SIG-M5 (cell line): ENCODE measurements at places on chromosomes 1 and 21.

GRCh38 chr1:41698916-41699860 lies 214.7 kb upstream of the EDN2 start:
- no peak for DNase-seq

GRCh38 chr1:89022167-89022959 lies at the start of gene GBP3:
Gene GBP3, minus strand, starts transcription at chr1:89022866. Its CDS starts 2,145 bp downstream, at chr1:89020721.
- DNase-seq = peak; percentile 65

DNA sequence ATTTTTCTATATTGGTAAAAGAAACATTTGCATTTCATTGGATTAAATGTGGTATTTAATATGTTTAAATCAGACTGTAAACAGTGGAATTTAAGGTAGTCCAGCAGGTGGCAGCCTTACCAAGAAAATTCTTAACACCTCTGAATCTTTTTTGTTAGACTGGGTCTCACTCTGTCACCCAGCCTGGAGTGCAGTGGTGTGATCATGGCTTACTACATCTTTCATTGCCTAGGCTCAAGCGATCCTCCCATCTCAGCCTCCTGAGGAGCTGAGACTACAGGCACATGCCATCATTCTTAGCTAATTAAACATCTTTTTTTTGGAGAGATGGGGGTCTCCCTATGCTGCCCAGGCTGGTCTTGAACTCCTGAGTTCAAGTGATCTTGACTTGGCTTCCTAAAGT lies 98.8 kb downstream of the RABGAP1L start:
- no peak for DNase-seq

- no peak for DNase-seq
Observed at GRCh38 chr1:97200595-97200994, 479.0 kb downstream of the PTBP2 start.

DNA sequence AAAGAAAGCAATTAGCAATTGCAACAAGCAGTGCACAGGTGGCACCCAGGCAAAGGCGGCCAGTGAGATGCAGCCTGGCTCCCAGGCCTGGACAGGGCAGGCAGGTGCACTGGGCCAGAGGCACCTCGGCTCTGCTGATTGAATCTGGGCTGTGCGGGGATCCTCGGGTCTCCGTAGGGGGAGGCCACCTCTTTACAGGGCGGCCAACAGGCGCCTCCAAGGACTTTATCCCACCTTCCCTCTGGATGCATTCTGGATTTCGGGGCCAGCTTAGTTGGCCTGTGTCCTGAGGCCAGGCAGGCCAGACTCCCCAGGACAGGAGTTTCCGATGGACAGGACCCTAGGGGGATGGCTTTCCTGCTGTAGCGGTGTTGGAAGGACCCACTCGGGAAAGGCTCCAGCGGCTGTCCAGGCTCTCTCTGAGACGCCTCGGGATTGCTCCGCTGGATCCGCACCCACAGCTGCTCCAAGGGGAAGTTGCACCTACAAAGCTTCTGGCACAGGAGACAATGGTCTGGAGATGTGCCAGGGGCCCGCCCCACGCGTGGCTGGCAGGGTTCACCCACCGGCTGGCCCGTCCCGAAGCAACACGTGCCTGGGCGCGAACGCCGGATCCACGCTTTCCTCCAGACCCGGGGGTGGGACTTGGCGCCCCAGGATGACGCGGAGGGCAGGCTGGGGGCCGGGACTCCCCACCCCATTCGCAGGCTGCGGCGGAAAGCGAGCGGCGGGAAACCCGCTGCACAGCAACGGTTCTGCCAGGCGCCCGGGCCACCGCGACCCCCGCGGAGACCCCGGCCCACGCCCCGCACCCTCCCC lies 810 bp downstream of the SLC19A1 start:
- DNase-seq = no peak

GRCh38 chr1:200963076-200963475 lies 60.4 kb downstream of the KIF21B start:
- no peak for DNase-seq

- DNase-seq = no peak
Observed at GRCh38 chr1:185645686-185646085, 88.5 kb upstream of the HMCN1 start.

DNA sequence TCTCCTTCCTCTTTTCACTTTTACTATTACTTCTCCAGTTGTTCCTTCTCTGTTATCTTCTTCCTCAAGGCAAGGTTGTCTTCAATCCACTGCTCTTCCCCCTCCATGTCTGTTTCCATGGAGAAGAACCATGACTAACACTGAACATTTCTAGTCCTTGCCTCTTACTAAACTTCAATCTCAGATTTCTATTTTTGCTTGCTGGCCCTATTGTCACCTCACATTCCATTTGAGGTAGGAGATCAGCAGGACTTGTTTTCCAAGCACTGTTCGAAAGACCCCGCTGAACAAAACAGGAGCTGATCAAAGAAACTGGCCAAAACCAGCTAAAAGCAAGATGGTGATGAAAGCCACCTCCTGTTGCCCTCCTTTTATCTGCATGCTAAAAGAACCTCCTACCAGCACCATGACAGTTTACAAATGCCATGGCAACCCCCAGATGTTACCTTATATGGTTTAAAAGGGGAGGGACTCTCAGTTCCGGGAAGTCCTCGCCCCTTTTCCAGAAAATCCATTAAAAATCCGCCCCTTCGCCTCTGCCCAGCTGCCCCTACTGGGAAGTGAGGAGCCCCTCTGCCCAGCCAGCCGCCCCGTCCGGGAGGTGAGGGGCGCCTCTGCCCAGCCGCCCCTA lies 22.6 kb downstream of the GON4L start:
- peak; percentile 23 for DNase-seq

- DNase-seq = no peak
Observed at GRCh38 chr21:38993561-38993960, 187.8 kb downstream of the ETS2 start.

- no peak for DNase-seq
Observed at GRCh38 chr21:38988509-38989378, 183.0 kb downstream of the ETS2 start.

GRCh38 chr1:920521-920920 lies 3.2 kb upstream of the SAMD11 start:
- DNase-seq = no peak

- DNase-seq = no peak
Observed at GRCh38 chr21:44475266-44475845, 20.0 kb downstream of the LRRC3 start.

GRCh38 chr1:209354840-209355165 lies 228.7 kb upstream of the CAMK1G start:
- no peak for DNase-seq

DNA sequence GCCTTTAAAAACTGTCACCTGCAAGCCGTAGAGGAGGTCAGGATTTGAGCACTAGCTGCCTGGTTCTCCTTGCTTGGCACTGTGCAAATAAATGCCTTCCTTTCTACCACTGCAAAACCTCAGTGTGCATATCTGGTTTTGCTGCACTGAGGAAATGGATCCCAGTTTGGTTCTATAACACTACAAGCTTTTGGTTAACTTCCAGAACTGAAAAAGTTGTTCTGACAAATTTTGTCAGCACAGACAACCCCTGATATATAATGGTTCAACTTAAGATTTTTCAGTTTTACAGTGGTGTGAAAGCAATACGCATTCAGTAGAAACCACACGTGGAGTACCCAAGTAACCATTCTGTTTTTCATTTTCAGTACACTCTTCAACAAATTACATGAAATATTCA lies 29.8 kb upstream of the GALNT2 start:
- DNase-seq = no peak

DNA sequence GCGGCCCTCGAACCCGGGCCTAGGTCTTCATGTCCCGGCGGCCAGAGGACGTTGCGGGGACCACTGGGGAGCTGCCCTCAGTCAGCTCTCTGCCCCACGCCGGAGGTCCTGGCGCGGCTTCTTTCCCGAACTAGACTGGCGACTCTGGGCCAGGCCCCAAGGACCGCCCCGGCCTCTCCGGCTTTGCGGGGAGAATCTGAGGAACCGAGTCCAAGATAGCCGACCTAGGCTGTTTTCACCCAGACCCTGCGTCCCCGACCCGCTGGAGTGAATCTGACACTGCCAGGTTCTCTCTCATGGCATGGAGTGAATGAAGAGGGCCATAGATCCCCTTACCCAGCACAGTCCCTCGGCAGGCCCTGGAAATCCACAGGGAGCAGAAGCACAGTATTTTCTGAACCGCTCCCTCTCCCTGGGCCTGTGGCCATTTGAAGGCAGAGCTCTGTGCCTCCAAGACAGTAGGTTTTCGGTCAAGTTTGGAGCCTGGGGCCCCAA lies 9.9 kb upstream of the BARHL2 start:
- DNase-seq = no peak

DNA sequence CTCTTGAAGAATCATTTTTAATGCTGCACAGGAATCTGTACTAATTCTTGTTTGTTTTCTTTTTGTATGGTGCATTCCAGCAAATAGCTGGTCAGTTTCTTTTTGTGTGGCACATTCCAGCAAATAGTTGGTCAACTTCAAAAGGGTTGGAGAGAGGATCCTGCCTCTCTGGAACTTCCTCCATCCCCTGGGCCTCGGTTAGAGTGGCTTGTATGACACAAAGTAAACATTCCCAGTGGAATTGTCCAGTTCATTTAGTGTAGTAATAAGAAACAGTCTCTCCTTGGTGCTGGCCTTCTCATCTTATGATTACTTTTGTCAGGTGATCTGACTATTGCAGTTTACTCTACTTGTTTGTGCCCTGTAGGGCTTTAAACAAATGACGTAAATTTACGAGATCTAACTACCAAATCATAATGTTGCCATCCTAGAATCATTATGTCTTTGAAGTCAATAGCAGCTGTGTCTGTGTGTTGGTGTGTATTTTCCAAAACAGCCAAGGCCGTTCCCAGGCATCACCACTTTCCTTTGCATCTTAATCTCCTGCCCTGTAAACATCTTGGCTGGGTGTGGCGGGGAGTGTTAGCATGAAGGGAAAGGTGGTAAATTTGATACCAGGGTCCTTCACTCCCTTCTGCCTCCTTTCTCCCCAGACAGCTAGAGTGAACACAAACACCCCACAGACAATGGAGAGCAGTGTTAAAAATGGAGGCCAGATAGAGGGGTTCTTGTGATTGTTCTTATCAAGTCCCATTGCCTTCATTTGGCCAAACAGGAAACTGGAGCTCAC lies 77.9 kb downstream of the CDC7 start:
- no peak for DNase-seq

DNA sequence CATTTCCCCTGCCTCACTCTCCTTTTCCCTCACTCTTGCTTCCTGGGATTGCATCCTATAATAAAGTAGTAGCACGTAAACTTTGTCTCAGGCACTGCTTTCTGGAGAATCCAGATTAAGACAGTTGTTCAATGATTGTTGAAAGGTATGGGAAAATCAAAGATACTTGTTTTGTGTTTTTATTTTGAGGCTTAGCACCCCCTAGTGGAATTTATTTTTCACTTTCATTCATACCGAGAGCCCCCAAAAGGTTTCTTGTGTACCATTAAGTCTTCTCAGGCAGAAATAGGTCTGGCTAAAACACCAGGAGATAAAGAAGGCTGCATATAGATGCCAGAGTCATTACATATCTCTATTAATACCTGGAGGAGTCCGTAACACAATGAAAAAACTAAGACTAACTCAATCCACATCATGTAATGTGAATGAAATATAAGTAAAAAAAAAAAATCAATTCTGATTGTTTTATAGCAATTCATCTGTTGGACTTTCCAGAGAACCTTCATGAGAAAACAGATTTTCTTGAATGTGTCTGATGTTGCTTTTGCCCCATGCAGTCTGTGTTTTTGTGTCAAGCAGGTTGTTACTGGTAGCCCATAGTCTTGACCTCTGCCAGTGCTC lies 103.5 kb downstream of the RPE65 start:
- no peak for DNase-seq

- no peak for DNase-seq
Observed at GRCh38 chr1:96971849-96972602, 250.4 kb downstream of the PTBP2 start.

- no peak for DNase-seq
Observed at GRCh38 chr1:202349206-202349928, 868 bp downstream of the PPP1R12B start.

GRCh38 chr1:239458144-239458500 lies 71.8 kb downstream of the CHRM3 start:
- no peak for DNase-seq

DNA sequence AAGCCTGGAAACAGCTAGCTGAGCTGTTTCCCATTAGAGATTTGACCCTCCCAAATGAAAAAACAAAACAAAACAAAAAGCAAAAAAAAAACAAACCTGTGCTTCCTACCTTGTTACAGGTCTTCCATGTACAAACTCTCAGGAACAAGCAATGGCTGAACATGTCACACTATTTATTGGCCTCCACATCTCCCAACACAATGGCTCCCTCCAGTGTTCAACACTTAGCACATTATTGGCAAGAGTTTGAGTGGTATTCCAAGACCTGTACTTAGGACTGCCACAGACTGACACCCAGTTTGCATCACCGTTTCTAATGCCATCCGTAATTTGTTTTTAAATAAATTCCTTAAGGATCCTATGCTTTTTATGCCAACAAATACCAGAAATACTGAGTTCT lies 195.0 kb upstream of the OLFM3 start:
- no peak for DNase-seq

DNA sequence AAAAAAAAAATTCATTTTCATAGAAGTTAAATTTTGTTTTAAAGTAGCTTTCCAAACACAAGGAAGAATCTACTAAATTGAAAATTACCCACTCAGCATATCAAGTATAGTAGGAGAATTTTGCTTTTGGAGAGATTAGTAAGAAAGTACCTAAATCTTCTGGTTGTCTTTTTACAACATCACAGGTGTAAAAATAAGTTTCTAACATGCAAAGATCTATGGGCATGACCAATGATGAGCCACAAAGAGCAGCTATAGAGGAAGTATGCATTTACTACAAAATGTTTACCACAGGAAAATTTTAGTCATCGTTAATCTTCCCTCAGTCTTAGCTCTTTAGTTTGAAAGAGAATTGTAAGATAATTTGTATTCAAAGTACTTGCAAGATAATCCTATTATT lies 28.1 kb downstream of the ANGPTL3 start:
- no peak for DNase-seq

GRCh38 chr1:111704240-111704639 lies 35.0 kb downstream of the INKA2 start:
- no peak for DNase-seq

- no peak for DNase-seq
Observed at GRCh38 chr1:104946558-104947210, 1197.0 kb downstream of the AMY1C start.

GRCh38 chr1:244069326-244069898 lies 18.3 kb downstream of the ZBTB18 start:
- no peak for DNase-seq

- no peak for DNase-seq
Observed at GRCh38 chr1:107135463-107135862, 5.4 kb upstream of the NTNG1 start.

GRCh38 chr1:103108376-103109150 lies at the start of gene COL11A1:
Gene COL11A1, minus strand, starts transcription at chr1:103108522. Its CDS starts 344 bp downstream, at chr1:103108178.
- DNase-seq = no peak

DNA sequence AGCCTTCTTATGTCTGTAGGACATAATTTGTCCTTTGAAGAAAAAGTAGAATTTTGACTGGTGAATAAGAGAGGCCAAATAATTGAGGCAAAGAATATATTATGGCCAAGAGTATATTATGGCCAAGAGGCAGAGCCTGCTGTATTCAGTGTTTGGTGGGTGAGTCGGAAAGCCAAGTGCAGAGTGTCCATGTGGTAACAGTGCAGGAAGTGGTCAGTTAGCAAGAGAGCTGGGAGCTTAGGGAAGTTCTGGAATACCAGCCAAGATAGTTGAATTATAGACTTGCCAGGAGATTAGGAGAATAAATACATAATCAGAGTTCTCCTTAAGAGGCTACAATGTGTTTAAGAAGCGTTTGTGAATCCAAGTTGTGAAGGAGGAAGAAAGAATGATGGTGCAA lies 131.5 kb upstream of the LMO4 start:
- DNase-seq = no peak

- DNase-seq = no peak
Observed at GRCh38 chr1:110671361-110671760, 3.4 kb downstream of the KCNA3 start.
